Suppressor macrophage treated with lipopolysaccharide for 1 hour (primary cell): ENCODE measurements at places on chromosomes 2 and 18.

- DNase-seq: no peak
Observed at GRCh38 chr2:85095094-85095493, 38.1 kb upstream of the TCF7L1 start.

DNA sequence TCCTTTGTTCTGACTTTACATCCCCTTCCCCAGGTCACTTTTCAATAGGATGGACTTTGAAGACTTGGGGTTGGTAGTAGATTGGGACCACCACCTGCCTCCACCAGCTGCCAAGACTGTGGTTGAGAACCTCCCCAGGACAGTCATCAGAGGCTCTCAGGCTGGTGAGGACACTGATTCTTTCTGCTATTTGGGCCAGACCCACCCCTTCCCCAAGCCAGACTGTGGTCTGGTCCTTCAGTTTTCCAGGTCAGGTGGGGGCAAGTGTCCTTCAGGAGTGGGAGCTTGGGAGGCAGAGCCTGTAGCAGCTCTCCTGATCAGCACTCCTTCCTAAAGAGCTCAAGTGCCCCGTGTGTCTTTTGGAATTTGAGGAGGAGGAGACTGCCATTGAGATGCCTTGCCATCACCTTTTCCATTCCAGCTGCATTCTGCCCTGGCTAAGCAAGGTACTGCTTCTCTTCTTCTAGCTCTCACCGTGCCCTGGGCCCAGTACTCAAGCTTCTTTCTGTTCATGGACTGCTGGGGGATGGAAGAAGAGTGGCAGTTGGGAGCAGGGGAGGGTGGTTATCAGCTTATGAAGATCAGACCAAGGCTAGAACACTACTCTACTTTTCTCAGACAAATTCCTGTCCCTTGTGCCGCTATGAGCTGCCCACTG is 1.1 kb downstream of the RNF181 start:
- no peak for DNase-seq

- DNase-seq: no peak
Observed at GRCh38 chr18:59604877-59605276, 92.3 kb downstream of the CCBE1 start.

DNA sequence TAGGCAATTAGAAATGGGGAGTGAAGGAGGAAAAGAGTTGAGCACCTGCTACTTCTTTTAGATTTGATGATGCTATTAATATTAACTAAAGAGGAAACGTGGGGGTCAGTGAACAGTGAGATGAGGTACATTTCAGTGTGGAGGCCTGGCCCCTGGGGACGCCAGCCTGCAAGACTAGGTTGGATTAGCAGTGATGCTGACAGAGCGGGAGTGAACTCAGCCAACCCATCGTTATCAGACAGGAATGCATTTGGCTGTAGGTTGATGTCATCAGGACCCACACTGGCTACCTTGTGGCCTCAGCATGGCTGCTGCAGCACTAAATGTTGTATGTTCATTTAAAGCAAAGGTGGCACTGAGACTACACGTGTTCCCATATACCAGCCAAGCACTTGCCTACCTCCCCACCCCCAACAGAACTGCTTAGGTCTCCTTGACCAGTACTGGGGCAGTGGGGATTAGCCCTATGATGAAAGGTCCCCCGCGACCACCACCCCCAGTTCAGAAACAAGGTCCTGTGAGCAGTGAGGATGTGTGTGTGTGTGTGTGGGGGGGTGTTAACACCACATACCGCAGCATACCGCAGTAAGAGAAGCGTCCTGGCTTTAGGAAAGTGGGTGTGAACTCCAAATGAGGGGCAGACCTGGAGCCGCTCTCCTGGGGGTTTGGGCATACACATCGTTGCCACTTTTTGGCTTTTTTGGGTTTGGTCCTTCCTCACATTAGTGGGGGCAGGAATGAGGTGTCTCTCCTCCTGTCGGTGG is 26.0 kb downstream of the DGKD start:
- DNase-seq: no peak
